Naive thymus-derived CD4-positive, alpha-beta T cell (primary cell): ENCODE measurements at places on chromosomes 6 and 20. TPM values are rescaled to one million over a fixed set of nuclear protein-coding genes. Genes with fewer than 3 reads are reported as not detected.
A peak's percentile ranks its signal among the peaks of the same experiment; 100 is the strongest.

DNA sequence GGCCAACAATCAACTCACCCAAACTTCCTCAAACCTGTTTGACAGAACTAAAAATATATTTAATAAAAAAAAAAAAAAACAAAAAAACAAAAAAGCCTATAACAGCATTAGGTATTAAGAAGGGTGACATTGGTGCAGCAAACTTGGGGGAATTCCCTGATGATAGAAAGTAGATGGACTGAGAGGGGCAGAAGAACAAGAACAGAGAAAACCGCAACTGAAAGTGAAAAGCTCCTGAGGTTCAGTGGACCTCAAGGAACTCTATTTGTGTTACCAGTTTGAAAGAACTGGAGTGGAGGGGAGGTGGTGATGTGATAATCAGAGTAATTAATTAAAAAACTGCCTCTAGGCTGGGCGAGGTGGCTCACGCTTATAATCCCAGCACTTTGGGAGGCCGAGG lies 53.8 kb downstream of the MACROD2 start:
- H3K4me1 ChIP-seq: no peaks in the 10 kb centered on the region
- no peak overlapping the region for H3K4me3 ChIP-seq
- H3K27ac ChIP-seq: no peak overlapping the region
- H3K27me3 ChIP-seq: no peaks in the 10 kb centered on the region
- no peaks in the 10 kb centered on the region for H3K36me3 ChIP-seq

- no peak overlapping the region for H3K27ac ChIP-seq
- DNase-seq: peak; percentile 36
- no peaks in the 10 kb centered on the region for H3K36me3 ChIP-seq
- no peaks in the 10 kb centered on the region for H3K4me1 ChIP-seq
- no peaks in the 10 kb centered on the region for H3K27me3 ChIP-seq
- H3K4me3 ChIP-seq: no peak overlapping the region
Observed at GRCh38 chr6:39309942-39310531, 4.2 kb downstream of the KCNK17 start.

- no peak overlapping the region for H3K27ac ChIP-seq
- H3K27me3 ChIP-seq: no peaks in the 10 kb centered on the region
- H3K36me3 ChIP-seq: no peaks in the 10 kb centered on the region
- H3K4me1 ChIP-seq: peaks cover 5% of the 10 kb centered on the region
- H3K4me3 ChIP-seq: no peak overlapping the region
Observed at GRCh38 chr20:5751856-5752255, 1.7 kb downstream of the SHLD1 start.

The IRAK1BP1 gene
- total RNA-seq: 3.1 TPM

- no peaks in the 10 kb centered on the region for H3K4me1 ChIP-seq
- no peak for DNase-seq
- no peaks in the 10 kb centered on the region for H3K27me3 ChIP-seq
- no peak overlapping the region for H3K27ac ChIP-seq
- no peak overlapping the region for H3K4me3 ChIP-seq
- H3K36me3 ChIP-seq: no peaks in the 10 kb centered on the region
Observed at GRCh38 chr20:40563296-40563950, 125.6 kb downstream of the MAFB start.

- DNase-seq: no peak
- H3K27me3 ChIP-seq: no peaks in the 10 kb centered on the region
- H3K36me3 ChIP-seq: no peaks in the 10 kb centered on the region
- no peak overlapping the region for H3K27ac ChIP-seq
- H3K4me1 ChIP-seq: peaks cover 11% of the 10 kb centered on the region
- no peak overlapping the region for H3K4me3 ChIP-seq
Observed at GRCh38 chr6:132513831-132514545, 1.1 kb upstream of the STX7 start.

DNA sequence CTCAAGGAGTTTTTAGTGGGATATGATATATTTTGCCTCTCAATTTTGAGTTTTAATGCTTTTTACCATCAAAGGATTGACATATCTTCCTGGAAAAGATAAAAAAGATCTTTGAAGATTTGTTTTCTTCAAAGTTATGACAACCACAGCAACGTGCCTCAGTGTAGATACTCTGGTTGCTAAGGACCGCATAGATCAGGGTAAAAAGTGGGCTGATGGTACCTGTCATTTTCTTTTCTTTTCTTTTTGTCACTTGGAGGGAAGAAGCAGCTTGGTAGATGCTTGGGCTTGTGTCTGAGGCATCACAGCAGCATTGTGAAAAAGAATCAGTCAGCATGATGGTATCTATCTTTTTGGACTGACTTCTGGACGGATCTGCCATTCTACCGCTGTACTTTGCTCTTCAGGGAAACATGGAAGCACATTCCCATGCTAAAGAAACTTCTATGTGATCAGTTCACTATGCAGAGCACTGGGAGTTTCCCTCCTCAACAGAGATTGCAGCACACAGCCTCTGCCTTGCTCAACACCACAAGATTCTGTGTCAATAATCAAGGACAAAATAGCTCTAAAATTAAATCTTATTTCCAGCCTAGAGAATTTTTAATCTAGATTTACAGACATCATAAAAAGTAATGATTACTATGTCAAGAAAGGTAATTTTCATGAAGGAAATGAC lies 54.8 kb upstream of the SGK1 start:
- H3K4me3 ChIP-seq: no peak overlapping the region
- H3K36me3 ChIP-seq: no peaks in the 10 kb centered on the region
- DNase-seq: peak; percentile 66
- no peaks in the 10 kb centered on the region for H3K4me1 ChIP-seq

DNA sequence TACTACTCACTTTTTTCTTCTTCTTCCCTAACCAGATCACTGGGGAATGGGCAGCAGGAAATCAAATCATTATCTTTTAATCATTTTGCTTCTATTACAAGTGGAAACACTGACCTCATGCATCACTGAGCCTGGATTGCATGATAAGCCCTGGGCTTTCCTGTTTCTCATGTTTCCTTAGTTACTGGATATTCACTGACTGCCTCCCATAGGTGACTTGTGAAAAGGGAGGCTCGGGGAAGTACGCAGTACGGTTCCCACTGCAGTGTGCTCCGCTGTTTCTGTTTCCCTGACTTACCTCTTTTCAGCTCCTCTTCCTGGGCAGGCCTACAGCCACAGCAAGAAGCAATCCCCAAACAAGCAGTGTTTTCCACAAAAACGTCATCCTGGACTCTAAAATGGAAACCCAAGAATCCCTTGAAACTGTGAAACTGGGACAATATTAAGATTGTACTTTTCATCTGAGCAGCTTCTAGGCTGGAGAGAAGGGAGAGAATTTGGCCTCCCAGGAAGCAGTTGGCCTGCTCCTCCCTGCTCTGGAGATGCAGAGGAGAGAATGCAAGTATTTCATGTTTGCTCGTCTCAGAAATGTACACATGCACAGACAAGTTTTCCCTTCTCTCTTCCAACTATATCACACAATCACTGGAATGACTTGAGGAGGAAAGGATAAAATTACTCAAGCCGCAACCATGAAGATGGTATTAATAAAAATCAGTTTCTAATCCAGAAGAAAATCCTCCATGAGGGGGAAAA lies 13.1 kb downstream of the BTNL2 start:
- no peaks in the 10 kb centered on the region for H3K27me3 ChIP-seq
- no peaks in the 10 kb centered on the region for H3K36me3 ChIP-seq
- no peak overlapping the region for H3K4me3 ChIP-seq

The ULBP2 gene
- 0.53 and 1.0 TPM in 2 replicates for total RNA-seq

The SF3B5 gene
- total RNA-seq: 122 TPM

GRCh38 chr20:58097943-58098342 lies 130.5 kb downstream of the ANKRD60 start:
- no peak overlapping the region for H3K4me3 ChIP-seq
- H3K27me3 ChIP-seq: no peaks in the 10 kb centered on the region
- no peaks in the 10 kb centered on the region for H3K36me3 ChIP-seq
- no peaks in the 10 kb centered on the region for H3K4me1 ChIP-seq
- no peak overlapping the region for H3K27ac ChIP-seq
- no peak for DNase-seq

GRCh38 chr6:27216874-27217273 lies 30.6 kb upstream of the PRSS16 start:
- DNase-seq: no peak
- no peaks in the 10 kb centered on the region for H3K27me3 ChIP-seq
- no peaks in the 10 kb centered on the region for H3K36me3 ChIP-seq
- no peaks in the 10 kb centered on the region for H3K4me1 ChIP-seq
- no peak overlapping the region for H3K4me3 ChIP-seq

DNA sequence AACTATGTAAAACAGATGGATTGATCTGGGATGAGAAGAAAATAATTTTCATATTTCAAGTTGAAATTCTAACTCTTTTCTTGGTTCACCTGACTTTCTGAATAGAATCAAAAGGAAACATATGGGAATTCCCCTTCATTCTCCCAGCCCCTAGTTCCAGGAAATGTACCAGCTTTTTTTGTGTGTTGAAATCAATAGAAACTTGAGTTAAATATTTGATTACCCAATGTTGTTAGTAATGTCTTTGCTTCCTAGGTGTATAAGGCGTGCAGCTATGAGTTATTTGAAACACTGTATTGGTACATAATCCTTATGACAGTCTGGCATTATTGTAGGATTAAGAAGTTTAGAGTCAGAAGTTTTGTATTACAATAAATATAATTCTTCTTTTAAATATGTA lies 21.5 kb downstream of the VNN2 start:
- no peak overlapping the region for H3K27ac ChIP-seq
- H3K4me3 ChIP-seq: no peak overlapping the region
- H3K36me3 ChIP-seq: no peaks in the 10 kb centered on the region
- H3K4me1 ChIP-seq: no peaks in the 10 kb centered on the region
- no peaks in the 10 kb centered on the region for H3K27me3 ChIP-seq
- no peak for DNase-seq
